ENCODE measurements at places on chromosomes 6 and 20.

DNA sequence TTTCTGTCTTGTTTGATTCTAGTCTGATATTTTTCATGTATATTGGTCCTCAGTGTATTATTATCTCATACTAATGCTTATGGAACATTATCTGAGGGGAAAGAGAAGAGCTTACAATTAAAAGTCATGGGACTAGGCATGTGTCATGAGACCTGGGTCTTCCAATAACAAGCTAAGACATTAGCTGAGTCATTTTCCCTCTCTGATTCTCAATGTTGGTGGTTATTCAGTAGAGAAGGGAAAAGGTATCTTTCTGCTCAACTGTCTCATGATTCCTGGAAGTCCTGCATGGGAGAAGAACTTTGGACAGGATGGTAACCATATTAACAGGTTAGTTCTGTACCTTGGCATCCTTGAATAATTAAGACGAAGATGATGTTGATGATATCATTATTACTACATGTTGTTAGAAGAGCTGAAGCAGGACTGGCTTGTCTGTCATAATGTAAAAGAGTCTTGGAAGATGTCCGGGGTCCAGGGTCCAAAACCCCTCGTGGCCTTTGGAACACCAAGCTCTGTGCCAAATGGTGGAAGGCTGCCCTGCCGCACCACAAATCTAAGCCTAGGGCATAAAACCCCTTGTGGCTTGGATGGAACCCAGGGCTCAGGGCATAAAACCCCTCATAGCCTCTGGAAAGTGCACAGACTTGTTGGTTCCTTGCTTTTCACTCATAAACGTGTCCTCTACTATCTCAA is 19.1 kb downstream of the TRIM38 start:
- DNase-seq, result no peak

DNA sequence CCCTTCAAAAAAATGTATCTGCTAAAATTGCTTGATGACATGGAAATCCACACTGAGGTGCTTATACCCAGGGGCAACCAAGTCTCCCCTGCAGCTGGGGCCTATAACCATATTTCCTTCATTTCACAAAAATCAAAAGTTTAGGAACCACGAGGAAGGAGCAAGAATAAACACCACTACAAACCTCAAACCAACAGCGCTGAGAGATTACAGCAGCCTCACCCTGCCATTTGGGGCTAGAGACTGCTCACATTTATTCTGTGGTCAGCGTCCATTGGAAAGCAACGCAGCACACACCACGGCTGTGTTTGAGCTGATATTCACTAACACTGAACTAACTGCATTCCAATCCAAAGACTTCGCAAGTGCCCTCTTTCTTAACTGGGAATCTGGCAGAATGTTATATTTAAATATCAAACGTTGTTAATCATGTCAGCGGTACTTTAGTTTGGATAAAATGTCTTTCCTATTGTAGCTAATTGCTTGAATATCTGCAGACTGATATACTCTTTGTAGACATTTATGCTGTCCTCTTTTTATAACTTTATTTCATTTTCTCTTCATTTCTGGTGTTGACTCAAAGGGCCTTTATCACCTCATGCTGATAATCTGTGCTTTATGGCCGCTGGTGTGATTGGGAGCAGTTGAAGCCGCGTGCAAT is 94.6 kb downstream of the FOXA2 start:
- peak; percentile 37 for DNase-seq

DNA sequence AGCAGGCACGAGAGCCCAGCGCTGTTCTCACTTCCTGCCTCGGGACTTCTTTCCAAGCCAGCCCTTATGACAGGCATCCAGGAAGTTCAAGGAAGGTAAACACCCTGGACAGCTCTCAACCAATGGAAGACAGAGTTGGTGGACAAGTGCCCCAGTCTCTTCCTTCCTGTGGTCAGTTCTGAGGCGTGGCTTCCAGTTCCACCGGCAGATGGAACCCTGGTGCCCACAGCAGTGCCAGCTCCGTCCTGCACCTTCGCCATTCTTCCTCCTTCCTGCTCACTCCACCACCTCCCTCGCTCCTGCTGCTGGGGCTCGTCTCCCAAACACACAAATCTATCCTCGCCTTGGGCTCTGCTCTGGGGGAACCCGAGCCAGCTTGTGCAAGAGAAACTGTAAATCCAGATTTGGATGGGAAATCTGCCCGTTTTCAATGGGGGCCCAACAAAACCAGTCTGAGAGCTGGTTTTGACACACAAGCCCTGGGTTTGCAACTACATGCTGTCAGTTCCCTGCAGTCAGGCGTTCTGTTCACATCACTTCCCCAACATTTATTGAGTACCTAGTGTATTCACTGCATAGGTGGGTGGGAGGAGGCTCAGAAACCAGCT is 162.7 kb downstream of the GRM4 start:
- peak; percentile 52 for DNase-seq

DNA sequence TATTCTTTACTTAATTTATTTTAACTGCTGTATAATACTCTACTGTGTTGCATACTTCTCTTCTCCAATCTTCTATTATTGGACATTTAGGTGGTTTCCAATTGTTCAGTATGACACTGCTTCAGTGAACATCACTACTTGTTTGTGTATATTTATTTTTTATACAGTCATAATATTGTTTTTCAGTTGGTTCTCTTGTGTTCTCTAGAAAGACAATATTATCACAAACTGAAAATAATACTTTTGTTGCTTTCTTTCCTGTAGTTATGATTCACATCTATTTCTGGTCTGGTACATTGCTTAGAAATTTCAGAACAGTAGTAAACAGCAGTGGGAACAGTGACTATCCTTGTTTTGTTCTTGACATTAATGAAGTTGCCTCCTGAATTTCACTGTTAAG is 62.8 kb upstream of the GTSF1L start:
- no peak for DNase-seq

- no peak for DNase-seq
Measured at GRCh38 chr6:98203170-98203806, 631.1 kb upstream of the POU3F2 start.

GRCh38 chr6:38459291-38459690 is 180.4 kb downstream of the BTBD9 start:
- DNase-seq, result no peak
